Stimulated activated CD4-positive, alpha-beta T cell treated with anti-CD3 and anti-CD28 coated beads, Interleukin-1b, Interleukin-23, amount 100 ng/mL, for 24 hours (primary cell): ENCODE measurements at places on chromosomes 3 and 15.

DNA sequence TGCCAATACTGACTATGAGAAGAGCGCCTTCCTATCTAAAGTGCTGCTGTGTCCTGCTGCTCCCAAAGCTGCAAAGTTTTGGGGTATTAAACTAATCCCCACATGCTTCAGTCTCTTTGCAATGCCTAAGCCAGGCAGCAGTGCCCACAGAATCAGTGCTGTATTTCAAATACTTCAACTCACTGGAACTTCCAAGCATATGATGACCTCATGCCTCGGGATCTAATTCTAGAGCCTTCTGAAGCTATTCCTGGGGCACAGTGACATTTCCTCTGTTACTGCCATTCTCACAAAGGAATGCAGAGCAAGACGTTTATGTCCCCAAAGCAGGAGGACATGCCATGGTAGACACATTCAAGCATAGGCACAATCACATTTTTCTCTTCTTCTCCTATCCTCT, 78.5 kb downstream of the CD200 start:
- no peak for DNase-seq

DNA sequence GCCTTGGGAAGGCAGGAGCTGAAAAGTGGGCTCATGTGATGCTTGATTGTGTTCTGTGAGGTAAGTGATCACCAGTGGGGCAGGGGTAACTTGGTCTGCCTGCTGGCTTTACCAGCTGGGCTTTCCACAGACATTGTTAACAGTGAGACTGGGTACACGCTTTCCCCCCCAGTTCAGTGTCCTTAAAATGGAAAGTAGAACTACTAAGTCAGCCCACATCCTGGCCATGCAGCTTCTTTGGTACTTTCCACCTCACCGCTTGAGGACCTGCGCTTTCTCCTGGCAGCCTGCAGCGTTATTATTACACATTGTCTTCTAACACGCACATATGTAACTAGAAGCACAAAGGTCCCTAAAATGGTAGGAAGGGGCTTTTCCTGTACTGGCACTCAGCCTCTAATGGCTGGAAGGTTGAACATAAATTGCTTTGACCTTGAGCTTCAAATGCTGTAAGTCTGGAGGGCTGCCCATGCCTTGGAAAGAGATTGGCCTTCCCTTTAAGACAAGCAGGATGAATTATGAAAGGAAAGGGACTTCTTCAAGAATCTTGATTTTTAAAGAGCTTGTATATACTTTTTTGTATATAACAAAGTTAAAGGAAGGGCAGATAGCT, 216.1 kb upstream of the ROPN1 start:
- no peak for DNase-seq

GRCh38 chr15:23857028-23857641, 170.0 kb upstream of the NDN start:
- DNase-seq = no peak

DNA sequence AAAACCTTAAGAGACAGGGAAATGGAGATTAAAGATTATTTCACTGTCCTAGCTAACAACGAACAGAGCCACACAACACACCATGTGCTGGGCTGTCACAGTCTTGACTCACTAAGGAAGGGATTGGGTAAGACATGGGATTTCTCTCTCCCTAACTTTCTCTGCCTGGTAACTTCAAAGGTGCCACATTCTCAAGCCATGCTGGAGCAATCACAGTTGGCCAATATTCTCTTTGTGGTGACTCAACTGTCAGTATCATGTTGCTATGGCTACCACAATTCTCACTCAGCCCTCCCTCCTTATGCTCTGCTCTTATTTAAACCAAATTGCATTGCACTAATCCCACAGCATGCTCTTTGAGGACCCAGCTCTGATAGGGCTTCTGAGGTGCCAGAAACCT, 74.0 kb downstream of the OXNAD1 start:
- DNase-seq = no peak

DNA sequence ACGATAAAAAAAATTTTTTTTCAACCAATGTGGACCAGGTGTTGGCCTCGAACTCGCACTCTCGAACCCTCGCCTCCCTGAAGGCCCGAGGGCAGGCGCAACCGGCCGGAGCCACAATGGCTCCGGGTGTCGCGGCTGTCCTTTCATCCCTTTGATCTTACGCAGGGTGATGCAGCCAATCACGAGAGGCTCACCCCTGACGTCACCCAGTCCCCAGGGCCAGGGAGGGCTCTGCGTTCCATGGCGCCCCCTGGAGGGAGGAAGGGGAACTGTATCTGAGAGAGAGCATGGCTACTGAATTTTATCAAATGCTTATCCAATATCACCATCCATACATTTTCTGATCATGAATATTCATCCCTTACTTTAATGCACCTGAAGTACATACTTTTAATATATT, 15.4 kb upstream of the GMNC start:
- no peak for DNase-seq
